ENCODE measurements at places on chromosomes 1 and 21.

GRCh38 chr1:49102752-49103151 lies 326.1 kb upstream of the BEND5 start:
- peak; percentile 49 for DNase-seq

DNA sequence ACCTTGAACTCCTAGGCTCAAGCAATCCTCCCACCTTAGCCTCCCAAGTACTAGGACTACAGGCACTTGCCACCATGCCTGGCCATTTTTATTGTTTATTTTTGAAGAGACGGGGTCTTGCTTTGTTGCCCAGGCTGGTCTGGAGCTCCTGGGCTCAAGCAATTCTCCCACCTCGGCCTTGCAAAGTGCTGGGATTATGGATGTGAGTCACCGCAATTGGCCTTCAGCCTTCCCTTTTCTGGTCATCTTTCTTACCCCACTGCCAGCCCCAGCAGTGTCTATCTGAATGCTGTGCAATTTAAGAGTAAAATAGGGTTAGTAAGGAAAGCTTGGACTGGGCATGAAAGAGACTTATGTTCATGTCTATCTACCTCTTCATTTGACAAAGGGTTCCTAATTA lies 6.1 kb upstream of the KLF17 start:
- DNase-seq: no peak

GRCh38 chr1:224805889-224806288 lies 123.6 kb upstream of the DNAH14 start:
- no peak for DNase-seq

- no peak for DNase-seq
These were observed 6.0 kb upstream of the ARHGEF2 start for GRCh38 chr1:155984341-155984740.

DNA sequence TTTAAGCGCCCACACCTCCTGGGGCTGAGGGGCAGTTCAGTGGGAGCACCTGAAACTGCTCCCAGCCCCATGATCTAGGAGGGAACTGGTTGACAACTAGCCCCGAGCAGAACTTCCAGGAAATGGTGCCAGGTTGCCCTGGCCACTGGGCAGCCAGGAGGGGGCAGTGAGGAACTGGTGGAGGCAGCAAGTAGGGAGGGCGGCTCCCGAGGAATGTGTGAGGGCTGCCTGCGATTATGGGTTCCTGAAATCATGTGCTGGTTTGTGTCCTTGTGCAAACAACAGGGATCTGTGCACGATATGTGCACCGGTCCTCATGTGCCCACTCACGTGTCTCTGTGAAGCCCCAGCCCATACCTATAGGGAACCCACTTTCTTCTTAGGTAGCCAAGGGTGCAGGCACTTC lies 9.9 kb downstream of the GPR3 start:
- no peak for DNase-seq

DNA sequence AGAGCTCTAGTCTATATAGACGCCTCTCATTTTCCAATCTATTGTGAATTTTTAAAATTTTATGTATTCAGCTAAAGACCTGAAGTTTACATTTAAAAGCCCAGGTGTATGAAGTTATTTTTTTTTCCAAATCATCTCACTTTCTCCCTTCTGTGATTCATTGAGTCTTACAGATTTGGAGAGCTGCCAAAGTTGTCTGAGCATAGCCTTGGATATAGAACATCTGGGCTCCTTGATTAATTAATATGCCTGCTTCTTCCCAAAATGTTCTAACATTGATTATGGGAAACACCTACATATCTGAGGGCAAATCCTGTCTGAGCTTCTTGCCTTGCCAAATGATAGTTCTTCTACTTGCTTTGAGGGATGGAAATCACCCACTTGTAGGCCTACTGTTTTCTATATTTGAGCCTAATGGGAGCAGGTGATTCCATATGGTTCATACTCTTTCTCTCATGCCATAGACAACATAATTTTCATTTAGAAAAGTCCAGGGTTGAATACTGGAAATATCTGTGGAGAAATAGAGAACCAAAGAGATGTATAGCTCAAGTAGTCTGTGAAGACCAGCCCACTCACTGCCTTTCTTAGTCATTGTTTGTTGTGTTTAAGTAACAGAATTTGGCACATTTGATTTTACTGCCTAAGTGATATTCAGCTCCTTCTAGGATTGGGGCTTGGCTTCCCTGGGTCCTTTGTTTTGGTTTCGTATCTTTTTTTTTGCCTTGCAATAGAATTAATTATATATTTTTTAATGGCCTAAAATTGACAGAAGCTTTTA lies 46.2 kb downstream of the MACF1 start:
- DNase-seq: no peak

GRCh38 chr1:27451343-27451742 lies 38.6 kb downstream of the WASF2 start:
- no peak for DNase-seq

- no peak for DNase-seq
These were observed 6.6 kb upstream of the MED18 start for GRCh38 chr1:28322194-28322593.

GRCh38 chr1:246198115-246198816 lies 308.8 kb downstream of the SMYD3 start:
- no peak for DNase-seq

GRCh38 chr1:227766653-227767277 lies 31.5 kb downstream of the SNAP47 start:
- DNase-seq: no peak

DNA sequence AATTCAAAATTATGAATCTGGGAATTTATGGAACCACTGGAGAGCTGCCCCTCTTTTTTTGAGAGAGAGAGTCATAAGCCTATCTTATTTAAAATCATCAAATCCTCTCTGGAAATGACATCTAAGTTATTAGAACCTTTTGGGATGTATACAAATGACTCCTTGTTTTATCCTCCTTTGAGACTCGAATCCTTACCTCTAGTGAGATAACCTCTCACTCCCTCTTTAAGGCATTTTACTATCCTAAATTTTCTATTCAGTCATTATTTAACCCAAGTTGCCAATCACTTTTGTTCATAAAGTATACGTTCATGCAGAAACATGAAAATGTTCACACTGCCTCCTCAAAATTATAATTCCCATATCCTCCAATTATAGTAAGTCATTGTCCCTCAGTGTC lies 313.6 kb upstream of the C1orf87 start:
- no peak for DNase-seq

DNA sequence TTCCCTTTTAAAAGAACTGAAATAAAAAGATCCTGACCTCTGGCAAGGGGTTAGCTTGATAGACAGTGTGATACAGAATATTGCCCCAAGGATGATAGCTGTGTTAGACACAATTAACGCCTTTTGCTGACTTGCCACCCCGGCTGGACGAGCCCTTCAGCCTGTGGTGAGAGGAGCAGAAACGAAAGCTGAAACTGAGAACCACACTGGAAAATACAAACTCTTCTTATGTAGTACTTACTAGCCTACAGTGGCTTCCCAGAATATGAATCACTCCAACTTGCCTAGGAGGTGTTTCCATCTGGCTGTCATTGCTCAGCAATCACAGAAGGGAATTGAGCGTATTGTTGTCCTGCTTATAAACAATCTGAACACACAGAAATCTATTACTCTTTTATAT lies 22.9 kb downstream of the SAMSN1 start:
- DNase-seq: peak; percentile 75

- DNase-seq: no peak
These were observed 26.3 kb upstream of the TINAGL1 start for GRCh38 chr1:31549809-31550620.

GRCh38 chr1:228023294-228023639 lies 16.5 kb downstream of the WNT3A start:
- DNase-seq: no peak

DNA sequence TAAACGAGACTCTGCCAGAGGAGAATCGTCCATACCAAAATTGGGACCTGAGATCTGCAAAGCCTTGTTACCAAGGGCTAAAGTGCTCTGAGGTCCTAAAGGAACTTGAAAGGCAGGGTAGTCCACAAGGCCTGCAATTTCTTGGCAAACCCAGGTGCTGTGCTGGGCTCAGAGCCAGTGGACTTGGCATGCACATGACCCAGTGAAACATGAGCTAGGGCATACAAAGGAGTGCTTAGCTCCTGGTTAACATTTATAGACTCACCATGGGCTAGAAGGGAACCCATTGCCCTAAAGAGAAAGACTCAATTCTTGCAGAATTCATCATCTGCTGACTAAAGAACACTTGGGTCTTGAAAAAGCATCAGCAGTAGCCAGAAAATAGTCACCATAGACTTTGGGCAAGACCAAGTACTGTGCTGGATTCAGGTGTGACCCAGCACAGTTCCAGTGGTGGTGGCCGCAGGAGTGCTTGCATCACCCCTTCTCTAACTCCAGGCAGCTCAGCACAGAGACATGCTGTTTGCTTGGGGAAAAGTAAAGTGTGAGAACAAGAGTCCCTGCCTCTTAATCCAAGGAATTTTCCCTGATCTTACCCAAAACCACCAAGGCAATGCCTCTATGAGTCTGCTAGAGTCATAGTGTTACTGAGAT lies 1069.4 kb upstream of the ADGRL2 start:
- no peak for DNase-seq

GRCh38 chr21:45836268-45836655 lies 145.3 kb upstream of the COL6A1 start:
- no peak for DNase-seq

- no peak for DNase-seq
These were observed 182.0 kb downstream of the LMX1A start for GRCh38 chr1:165174491-165174890.

GRCh38 chr1:207882692-207883091 lies 28.2 kb downstream of the CD34 start:
- no peak for DNase-seq

DNA sequence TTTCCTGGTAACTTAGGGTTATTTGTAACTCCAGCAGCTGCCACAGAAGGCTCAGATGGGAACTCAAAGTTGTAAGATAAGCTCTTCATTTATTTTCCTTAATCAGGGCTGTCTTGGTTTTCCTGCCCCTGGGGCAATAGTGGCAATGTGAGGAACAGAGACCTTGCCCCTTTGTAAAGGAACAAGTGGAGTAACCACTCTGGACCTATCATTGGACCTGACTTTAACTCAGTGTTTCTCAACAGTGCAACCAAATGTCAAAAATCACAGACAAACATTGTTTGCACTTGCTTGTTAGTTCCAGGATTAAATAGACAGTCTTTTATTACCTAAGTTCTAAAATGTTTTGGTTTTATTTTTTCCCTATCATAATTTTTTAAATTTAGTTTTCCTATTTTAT lies 2.8 kb upstream of the FMO3 start:
- no peak for DNase-seq

DNA sequence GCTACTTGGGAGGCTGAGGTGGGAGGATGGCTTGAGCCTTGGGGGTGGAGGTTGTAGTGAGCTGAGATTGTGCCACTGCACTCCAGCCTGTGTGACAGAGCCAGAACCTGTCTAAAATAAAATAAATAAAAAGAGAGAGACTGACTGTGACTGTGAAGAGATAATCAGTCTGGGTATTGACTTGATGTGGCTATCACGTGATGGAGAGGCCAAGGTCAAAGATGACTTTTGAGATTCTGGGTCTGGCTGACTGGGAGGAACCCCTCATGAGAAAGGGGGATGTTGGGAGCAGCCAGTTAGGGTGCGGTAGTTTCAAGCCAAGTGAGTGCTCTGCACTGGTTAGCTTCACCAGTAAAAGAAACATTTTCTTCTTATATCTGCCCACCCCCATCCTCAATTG lies 66.8 kb downstream of the CDC14A start:
- no peak for DNase-seq

GRCh38 chr1:205162301-205162700 lies 40.5 kb upstream of the RBBP5 start:
- DNase-seq: no peak

- no peak for DNase-seq
These were observed 1218.4 kb upstream of the TMPRSS15 start for GRCh38 chr21:19621837-19622496.

DNA sequence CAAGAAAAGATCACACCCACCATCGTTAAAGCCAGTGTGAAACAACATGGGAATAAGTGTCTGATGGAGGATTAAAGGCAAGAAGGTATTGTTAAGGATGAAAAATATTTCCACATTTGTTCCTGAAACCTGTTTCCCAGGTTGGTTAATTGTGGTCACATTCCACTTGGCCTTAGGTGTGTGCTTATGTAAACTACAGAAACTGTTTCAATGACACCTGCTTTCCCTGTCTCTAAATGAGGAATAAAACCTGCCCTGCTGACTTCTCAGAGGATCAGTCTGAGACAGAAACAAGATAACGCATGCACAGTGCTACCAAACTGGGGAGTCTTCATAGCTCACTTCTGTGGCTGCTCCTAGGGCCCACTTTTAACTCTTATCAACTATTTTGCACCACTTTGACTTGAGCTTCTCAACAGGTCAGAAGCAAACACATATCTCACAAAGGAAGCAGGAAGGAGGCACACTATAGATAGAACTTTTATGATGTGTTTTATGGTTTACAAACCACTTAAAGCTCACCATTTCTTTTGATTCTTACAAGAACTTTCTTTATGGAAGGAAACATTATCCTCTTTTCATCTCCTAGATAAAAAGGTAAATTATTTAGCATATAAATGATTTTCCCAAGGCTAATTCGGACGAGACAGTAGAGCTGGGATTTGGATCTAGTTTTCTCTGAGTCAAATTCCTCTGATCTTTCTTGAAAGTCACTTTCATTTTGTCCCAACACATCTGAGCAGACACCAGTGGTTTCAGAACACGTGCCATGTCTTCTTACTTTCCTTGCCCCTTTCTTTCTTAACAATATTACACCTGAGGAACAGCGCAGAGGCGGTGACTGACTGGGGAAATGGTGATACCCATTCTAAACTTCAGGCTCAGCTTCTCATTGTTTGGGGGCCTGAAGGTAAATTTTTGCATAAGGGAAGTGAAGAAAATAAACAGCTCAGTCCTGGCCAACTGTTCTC lies 33.4 kb downstream of the CYP2J2 start:
- DNase-seq: no peak

GRCh38 chr1:247338723-247339275 lies 7.1 kb upstream of the ZNF496 start:
- DNase-seq: no peak

DNA sequence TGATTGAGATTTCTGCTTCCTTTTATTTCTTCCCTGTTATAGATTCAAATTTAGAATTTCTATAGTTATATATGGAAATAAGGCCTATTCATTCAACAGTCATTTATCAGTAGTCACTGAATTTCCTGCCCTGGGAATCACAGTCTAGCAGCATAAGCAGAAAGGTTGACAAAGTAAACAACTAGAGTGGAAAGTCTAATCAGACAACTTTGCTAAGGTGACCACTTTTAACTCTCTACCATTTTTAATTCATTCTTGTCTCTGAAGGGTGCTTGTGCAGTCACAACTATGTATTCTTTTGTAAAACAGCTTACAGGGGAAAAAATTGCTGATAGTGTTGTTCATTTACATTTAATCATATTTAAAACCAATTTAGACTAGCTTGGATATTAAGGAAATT lies 66.1 kb upstream of the PLA2G4A start:
- DNase-seq: no peak

Measured in stimulated activated effector memory CD8-positive, alpha-beta T cell treated with anti-CD3 and anti-CD28 coated beads, Interleukin-12 subunit alpha, Interleukin-12 subunit beta, amount 100 ng/mL, for 72 hours (primary cell).